Ascending aorta (tissue), 2 donors: ENCODE measurements at places on chromosomes 1 and 21. TPM values are rescaled to one million over a fixed set of nuclear protein-coding genes. Genes with fewer than 3 reads are reported as not detected.

DNA sequence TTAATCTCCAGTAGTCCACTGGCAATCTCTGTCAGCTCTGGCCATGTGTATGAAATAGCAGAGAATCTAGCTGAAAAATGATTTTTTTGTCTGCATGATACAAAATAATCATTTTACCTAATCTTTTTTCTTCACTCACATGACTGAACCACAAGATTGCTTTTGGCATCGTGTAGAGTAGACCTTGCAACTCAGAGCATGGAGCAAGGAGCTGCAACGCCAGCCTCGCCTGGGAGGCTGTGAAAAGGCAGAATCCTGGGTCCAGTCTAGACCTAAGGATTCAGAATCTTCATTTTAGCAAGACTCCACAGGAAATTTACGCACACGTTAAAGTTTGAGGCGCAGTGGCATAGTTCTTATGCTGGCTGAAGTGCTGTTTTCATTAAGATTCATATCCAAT is 40.2 kb downstream of the TOMM20 start:
- DNase-seq, result no peak

- DNase-seq, result no peak
These were observed 167.6 kb upstream of the HMGB4 start for GRCh38 chr1:33696311-33696710.

DNA sequence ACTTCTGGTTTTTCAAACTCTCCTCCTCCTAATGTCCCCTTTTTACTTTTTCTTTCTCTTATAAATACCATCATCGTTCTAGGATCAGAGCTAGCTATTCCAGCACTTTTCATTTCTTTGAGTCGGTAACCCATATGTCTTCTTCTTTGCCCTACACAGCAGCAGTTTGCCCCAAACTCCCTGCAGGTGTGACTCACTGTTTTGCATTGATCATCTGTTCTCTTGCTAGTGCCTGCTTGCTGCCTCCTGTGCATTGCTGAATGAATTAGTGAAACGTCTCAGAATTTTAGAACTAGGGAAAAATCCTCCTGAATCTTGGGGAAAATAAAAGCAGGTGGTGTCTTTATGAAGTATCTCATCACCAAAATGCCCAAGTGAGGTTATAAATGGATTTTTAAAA is 21.7 kb downstream of the KCNK2 start:
- no peak for DNase-seq

PROK1 gene
- not detected for total RNA-seq

DNA sequence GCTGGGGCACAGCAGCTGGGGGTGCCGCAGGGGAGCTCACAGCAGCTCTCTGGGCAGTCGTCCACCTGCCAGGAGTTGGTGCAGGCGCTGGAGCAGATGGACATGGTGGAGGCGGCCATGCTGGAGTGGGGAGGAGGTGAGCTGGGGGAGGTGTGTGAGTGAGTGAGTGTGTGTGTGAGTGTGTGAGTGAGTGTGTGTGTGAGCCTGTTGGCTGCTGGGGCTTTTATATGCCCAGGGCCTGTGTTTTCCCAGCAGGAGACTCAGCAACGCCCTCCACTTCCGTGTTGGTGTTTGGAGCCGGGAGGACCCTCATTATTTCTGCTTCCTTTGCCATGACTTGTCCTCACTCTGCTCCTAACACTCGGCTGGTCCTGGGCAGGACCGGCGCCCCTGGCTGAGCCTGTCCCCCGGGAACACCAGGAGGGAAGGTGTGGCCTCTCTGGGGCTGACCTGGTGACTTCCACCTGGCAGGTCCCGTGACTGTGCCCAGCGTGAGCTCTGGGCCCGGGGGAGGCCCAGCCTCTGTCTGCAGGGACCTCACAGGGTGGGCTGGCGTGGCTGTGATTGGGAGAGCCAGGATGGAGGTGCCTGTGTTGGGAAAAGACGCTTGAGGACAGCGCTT is at the start of gene KRTAP10-2:
KRTAP10-2 (minus strand) TSS at position 166 of the 622 bp plus-strand sequence; CDS start at position 119, 47 bp downstream.
- DNase-seq, result no peak

- no peak for DNase-seq
These were observed 171.0 kb downstream of the EIF4G3 start for GRCh38 chr1:21005466-21006239.

MRPL55 gene
- total RNA-seq, result 23.6 TPM

DNA sequence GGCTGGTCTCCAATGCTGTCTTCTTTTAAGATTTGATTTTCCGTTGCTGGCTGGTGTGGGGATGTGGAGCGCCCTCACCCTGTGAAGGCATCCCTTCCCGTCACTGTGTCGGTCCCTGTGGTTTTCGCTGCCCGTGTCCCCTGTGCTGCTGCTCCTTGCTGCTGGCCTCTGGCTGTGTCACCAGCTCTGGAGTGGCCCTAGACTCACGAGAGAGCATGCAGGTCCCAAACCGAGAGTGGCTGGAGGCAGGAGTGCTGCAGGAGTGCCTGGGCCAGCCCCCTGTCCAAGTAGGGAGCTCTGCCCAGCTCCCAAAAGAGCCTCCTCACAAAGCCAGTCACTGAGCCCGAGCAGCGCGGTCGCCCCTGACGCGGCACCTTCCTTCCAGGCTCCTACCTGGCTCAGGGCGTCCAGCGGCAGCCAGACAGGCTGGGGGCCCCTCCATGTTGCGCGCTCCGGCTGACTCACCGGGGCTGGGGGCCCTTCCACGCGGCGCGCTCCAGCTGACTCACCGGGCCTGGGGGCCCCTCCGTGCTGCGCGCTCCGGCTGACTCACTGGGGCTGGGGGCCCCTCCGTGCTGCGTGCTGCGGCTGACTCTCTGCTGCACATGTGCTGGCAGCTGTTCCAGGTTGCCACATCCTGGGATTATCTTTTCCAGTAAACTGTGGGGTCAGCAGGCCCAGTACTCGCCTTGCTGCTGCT is 106.7 kb upstream of the COL6A1 start:
- no peak for DNase-seq

GRCh38 chr1:3696689-3697088 is 44.4 kb downstream of the TP73 start:
- no peak for DNase-seq

GRCh38 chr1:181430015-181430885 is 53.1 kb upstream of the CACNA1E start:
- no peak for DNase-seq

IGFN1 gene
- total RNA-seq, result not detected

DNA sequence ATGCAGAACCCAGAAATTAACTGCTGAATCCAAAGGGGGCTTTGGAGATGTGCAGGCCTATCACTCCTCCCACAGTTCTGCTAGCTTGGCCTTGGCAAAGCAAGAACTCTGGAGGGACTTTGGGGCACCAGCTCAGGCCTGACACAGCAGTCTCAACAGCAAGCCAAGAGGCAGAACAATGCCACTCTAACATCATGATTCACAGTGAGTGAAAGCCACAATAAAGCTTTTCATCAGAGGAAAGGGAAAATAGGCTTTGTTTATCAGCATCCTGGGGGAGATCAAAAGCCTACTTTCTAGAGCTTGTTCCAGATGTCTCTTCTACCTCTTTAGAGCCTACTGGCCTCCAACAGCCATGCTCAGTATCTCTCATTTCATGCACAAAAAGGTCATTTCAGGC is 283.4 kb downstream of the KCNH1 start:
- no peak for DNase-seq

IGSF9 gene
- 0.11 TPM for total RNA-seq

DNA sequence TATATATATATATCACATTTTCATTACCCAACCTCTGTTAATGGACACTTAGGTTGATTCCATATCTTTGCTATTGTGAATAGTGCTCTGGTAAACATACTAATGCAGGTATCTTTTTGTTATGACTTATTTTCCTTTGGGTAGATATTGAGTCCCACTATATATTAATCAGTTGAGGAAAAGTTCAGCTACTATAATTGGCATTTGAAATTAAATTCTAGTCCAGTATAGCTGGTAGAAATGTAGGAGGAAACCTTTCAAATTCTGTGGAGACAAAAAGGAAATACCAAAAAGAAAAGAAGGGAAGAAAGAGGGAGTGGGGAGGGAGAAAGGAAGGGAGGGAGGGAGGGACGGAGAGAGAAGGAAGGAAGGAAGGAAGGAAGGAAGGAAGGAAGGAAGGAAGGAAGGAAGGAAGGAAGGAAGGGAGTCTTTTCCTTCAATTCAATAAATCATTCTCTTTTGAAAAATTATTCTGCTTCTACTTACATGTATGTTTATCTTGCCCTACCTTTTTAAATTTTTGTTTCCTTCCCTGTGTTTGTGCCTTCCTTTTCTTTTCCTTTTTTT is 311.9 kb downstream of the TPR start:
- no peak for DNase-seq

FCMR gene
- 1.3 TPM for total RNA-seq

DNA sequence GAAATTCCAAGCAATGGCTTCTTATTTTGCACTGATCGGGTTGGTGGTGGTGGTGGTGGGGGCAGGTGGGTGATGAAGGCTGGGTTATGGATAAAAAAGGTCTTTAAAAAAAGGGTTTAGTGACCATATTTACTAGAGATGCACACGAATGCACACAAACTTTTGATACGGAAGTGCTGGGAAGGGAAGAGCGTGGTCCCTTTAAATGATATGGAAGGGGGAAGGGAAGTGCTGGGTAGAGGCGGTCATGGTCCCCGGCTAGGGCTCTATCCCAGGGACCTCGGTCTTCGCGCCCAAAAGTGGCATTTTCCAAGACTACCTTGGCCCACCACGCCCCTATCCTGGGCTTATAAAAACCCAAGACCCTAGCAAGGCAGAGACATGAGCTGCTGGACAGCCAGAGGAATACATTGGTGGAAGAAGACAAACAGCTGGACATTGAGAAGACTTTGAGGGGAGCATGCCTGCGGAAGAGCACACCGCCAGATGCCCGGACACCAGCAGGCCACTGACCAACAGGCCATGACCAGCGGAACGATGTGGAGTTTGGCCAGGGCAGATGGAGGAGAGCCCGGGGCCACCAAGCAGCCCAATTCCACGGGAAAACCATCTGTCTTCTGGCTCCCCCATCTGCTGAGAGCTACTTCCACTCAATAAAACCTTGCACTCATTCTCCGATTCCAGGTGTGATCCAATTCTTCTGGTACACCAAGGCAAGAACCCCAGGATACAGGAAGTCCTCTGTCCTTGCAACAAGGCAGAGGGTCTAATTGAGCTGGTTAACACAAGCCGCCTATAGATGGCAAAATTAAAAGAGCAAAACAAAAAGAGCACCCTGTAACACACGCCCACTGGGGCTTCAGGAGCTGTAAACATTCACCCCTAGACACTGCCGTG is 1720.2 kb downstream of the MRPL39 start:
- no peak for DNase-seq

DNA sequence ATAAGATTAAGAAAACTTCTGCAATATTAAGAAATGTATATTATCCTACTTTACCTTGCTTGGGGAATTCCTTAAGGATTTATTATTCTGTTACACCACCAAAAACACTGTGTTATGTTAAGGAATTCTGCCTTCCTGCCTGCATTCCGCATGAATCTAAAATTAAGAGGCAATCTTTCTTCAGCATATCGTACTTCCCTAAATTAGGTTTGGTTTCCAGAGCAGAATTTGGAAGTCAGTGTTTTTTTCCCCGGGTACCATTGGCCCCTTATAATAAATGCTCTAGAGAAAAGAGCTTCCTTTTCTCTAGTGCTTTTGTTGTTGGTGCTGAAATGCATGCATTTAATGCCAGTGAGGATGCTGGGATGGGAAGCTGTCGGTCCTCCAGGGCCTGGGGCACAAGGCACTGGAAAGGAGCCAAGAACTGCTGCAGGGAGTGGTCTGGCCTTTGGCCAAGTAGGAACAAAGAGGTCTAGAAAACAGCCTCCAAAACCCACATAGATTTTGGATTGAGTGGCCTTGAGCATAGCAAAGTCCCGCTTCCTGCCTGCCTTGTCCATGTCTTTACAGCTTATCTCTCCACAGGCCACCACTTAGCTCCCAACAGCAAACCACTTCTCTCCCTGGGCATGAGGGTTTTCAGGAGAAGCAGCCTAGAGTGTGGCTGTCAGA is 69.9 kb downstream of the RRAGC start:
- DNase-seq, result no peak

DNA sequence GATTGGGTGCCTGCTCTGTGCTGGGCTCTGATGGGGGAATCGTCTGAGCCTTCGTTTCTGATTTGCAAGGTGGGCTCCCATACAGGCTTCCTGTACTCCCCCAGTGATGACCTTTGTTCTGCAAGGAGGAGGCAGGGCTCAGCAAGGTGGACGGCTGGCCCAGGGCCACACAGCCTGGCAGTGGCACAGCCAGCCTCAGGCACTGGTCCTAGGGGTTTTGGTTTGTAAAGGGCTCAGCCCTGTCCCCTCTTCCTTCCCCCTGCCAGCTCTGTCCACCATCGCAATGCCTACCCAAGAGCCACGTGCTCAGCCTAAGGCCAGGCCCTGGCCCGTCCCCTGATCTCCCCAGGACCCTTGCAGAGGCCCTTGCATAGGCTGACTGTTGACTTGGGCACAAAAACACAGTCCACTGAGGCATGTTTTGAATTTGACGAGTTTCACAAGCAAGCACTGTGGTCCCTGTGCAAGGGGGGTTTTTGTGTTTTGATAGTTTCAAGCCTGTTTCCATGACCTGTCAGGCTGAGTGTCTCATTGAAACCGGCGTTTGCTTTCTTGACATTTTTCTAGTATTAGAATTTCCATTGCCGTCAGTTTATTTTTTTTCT is 39.5 kb upstream of the TNFRSF1B start:
- no peak for DNase-seq

DNA sequence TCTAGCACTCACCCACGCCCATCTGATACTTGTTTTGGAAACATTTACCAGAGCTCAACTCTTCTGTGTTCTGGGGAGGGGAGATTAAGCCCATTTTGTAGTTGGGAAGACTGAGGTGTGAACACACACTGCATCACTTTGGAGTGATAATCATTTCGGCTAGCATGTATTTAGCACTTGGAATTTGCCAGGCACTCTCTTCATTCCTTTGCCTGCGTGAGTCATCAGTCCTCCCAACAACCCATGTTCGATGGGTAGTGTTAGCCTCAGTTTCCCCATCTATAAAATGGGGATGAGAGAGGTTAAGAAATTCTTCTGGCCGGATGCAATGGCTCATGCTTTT is 182.8 kb upstream of the TMEM51 start:
- no peak for DNase-seq

GRCh38 chr1:234901491-234902049 is 227.1 kb downstream of the TOMM20 start:
- DNase-seq, result no peak

- DNase-seq, result peak; percentile 86
These were observed 22.9 kb downstream of the UMODL1 start for GRCh38 chr21:42093991-42094421.

DNA sequence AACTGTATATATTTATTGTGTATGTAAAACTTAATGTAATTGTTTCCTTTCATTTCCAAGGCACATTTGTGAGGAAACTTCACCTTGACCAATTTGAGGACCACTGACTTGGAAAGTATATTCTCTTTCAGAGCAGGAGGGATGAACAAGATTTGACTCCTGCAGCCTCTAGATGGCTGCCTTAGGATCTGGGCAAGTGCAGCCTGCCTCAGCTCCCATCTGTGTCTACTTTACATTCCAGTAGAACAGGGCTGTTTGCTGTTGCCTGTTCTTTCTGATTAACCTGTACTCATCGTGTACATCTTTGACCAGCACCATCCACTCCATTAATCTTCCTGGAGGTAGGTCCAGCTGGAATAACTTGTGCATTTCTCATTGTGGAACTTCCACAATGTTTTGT is 312.8 kb downstream of the HLX start:
- no peak for DNase-seq
